Hematopoietic multipotent progenitor cell (in vitro differentiated cells): ENCODE measurements at places on chromosomes 5 and 9.

- DNase-seq: no peak
Measured at GRCh38 chr5:116514421-116514970, 60.1 kb downstream of the SEMA6A start.

GRCh38 chr5:135053278-135053677 lies 19.2 kb upstream of the PITX1 start:
- peak; percentile 52 for DNase-seq

DNA sequence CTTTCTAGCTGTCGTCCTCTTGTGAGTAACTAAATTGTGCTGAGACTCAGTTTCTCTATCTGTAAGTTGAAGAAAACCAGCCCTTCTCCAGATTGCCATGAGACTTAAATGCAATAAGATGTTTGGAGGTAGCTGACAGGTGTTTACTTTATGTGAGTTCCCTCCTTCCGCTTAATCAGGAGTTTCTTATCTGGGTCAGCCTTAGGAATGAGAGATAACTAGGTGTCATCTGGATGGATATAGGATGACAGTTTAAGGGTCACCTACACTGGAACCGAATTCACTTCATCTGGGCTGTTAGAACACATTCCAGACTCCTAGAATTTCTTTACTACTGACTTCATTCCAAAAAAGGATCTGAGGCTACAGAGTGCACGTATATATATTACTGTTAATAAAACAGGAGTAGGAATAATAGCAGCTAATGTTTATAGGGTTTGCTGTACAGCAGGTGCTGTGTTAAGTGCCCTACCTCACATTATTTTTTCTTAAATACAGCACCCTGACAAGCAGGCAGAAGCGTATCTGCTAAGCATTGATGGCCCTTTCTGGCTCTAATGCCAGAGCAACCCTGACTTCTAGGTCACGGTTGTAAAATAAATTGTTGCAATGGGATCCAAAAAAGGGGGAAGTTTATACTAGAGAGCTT lies 30.0 kb upstream of the CPEB4 start:
- DNase-seq: no peak

GRCh38 chr9:105329719-105330062 lies 85.2 kb downstream of the SLC44A1 start:
- no peak for DNase-seq

DNA sequence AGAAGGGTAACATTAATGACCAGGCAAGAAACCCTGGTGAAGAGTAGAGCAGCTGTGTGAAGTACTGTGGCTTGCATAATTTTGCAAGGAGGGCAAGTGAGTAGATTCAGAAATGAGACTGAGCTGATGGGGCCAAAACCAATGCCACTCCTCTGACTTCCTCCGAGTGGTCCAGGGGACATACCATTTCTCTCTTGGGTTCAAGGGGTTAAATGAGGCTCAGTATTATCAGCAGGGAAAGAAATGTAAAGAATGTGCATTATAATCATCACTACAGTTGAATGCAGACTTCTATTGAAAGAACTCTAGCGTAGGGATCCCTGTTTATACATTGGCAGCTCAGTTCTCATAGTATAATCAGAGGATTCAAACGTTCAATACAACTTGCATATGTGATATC lies 9.9 kb downstream of the POLR3G start:
- DNase-seq: no peak

DNA sequence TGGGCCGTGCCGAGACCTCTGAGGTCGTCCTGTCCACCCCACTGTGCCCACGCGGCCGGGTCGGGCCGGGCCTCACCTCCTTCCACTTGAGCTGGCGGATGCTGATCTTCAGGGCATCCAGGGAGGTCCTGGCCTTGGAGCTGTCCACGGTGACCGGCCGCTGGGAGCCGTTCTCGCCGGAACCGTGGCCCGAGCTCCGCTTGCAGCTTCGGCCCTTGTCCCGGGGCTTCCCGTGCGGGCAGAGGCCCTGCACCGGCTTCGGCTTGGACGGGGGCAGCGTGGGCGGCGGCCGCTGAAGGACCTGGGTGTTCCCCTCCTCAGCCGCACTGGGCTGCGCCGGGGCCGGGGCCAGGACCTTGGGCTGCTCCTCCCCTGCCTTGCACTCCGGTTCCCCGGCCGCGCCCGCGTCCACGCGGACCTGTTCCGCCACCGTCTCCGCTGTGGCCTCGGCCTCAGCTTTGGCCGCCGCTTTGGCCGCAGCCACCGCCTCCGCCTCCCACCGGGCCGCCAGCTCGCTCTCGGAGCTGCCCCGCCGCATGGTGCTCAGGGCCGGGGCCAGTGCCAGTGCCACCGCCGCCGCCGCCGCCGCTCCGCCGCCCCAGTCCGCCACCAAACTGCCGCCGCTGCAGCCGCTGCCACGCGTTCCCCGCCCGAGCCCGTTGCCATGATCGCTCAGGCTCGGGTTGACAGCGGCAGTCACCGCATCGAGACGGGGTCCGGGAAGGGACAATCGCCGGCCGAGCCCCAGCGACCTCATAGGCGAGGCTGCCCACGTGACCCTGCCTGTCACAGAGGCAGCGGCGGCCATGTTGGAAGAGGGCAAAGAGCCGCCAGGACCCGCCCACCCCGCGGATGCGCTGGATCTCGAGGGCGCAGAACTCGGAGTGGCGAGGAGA lies at the start of gene TTLL11:
TSS of gene TTLL11 (minus strand) at position 698 of the 896 bp plus-strand sequence. CDS start at position 538, 160 bp downstream.
- peak; percentile 96 for DNase-seq

GRCh38 chr5:137666901-137667300 lies 69.0 kb downstream of the KLHL3 start:
- DNase-seq: no peak

DNA sequence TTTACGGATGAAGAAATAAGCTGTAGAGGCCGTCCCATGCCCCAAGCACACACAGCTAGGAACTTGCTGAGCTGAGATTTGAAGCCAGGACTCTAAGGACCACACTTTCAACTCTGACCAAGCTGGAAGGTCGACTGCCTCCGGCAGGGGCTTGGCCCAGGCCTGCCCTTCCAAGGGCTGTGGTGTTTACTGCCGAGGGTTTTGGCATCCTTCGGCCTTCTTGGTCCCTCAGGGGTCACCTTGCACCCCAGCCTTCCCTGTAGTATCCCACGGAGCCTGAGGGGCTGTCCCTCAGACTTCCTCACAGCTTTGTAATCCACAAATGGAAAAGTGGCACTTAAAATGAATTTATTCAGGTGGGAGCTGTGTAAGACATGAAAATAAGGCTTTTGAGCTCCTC lies 83.7 kb upstream of the SPRY4 start:
- DNase-seq: no peak

DNA sequence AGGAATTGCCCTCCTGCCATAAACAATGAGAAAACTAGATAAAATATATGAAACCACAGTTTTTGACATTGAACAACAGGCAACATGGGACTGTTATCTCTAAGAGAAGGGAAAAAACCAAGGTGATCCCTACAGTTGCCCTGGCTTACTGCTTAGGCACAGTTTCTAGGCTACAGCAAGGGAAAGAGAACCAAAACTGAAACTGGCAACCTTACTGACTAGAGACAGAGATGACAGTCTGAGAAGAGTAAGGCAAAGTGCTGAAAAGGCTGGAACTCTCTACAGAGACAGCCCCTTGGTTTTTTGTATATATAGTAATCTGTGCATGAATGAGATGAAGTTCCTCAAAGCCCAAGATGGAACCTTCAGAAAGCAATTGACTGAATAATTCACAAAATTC lies 36.2 kb upstream of the REEP2 start:
- DNase-seq: no peak

DNA sequence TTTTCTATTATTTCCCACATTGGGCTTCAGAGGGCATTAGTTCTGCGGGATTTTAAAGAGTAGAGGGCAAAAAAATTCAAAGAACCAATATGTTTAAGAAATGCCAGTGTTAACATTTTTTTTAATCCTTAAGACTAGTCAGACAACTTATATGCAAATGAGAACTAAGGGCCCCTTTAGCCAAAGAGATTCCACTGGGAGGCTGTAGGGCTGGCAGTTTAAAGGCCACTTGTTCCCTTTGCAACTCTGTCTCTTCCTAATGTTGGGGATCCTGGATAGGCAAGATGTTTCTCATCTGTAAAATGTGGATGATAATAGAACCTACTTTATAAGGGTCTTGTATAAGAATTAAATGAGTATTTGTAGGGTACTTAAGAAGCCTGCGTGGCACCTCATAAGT lies 1395.9 kb downstream of the PTPRD start:
- DNase-seq: no peak

GRCh38 chr5:180602481-180603075 lies 11.3 kb upstream of the SCGB3A1 start:
- DNase-seq: no peak

GRCh38 chr5:168288349-168289245 lies 2.8 kb upstream of the WWC1 start:
- DNase-seq: no peak

DNA sequence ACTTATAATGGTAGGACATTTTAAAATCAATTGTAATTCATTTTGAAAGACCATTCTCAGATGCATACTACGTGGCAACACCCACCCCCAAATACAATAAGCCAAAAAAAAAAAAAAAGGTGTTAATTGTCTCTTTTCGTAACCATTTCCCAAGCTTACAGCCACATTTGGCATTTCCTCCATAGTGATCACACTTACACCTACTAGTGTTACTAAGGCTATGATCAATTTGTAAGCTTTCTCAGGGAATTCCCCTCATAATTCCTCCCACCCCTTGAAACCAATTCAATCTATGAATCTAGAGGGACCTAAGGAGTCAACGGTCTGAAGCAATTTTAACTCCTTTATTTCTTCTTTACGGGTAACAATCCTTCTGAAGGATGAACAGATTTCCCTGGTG lies 40.1 kb downstream of the NR2F1 start:
- no peak for DNase-seq

DNA sequence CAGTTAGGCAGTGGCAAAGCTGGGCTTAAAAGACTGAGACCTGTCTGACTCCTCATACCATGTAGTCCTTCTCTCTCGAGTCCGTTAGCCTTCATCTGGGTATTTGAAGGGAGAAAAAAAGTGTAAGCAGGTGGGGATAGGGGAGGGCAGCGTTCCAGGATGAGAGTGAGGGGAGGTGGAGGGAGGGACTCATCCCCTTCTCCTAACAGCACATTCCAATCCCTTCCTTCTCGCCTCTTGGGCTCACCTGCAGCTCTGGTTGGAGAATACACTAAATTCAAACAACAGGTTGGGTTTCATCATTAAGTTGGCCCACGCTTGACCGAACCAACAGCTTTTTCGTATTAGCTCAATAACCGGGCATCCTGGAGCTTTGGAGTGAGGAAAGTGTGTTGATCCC lies 3.6 kb downstream of the NEURL1B start:
- DNase-seq: no peak

DNA sequence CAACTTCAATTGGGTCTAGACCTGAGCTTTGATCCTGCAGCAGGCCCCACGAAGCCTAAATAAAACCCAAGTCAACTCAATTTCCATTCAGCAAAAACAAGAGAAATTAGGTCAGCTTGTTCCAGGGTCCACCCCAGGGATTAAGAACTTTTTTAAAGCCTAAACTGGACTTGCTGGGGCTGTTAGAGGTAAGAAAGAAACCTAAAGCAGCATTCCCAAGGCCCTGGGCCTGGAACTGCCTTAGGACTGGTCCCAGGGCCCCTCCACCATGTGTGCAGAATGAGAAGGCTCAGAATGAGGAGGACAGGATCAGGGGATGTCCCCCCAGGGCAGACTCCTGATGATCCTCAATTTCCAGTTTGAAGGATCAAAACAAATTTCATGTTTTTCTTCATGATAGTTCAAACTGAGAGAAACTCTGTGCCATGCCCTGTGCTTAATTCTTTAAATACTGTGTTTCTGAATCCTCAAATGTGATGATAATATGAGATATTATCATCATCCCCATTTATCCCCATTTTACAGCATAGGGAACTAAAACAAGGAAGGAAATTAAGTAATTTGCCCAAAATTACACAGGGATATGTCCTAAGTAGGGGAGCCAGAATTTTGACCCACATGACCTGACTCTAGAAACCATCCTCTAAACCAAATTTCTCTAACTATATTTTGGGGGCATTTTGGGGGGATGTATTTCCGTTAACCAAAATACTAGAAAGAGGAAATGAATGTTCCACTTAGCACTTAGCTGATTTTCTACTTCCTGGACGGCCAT lies 64.5 kb downstream of the DENND1A start:
- no peak for DNase-seq

DNA sequence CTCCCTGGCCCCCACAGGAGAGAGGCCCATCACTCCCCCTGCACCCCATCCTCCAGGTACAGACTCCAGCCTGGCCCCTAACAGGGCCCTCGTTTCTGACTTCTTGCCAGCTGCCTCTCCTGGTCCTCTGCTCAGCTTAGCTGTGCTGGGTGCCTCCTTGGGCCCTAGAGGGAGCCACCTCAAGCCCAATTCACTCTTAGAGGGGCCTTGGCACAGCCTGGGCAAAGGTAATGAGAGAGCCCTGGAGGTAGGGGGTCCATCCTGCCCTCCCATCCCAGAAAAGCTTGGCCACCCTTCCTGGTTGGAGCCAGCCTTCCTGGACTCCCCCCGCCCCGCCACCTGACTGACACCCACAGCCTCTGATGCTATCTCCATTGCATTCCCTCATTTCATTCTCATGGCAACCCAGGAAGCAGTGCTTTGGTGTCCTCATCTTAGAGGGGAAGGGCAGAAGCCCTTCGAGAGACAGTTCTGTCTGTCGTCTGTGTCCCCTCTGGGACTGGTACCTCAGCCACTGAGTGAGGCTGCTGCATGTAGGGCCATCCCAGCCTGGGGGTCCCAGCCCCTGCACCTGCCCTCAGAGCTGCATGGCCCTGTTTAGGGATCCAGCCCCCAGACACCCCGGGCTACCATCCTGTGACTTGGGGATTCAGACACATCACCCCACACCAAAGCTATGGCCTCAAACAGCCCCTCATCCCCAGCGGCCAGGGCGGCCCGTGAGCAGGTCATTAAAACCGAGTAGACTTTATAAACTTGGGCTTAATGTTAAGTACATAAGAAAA lies 95.5 kb downstream of the BARX1 start:
- DNase-seq: no peak

- no peak for DNase-seq
Measured at GRCh38 chr5:170296935-170297588, 515 bp downstream of the LCP2 start.

GRCh38 chr9:113687680-113688371 lies 188.3 kb upstream of the ZNF618 start:
- DNase-seq: no peak

- no peak for DNase-seq
Measured at GRCh38 chr9:72396247-72397091, 31.5 kb upstream of the ZFAND5 start.

DNA sequence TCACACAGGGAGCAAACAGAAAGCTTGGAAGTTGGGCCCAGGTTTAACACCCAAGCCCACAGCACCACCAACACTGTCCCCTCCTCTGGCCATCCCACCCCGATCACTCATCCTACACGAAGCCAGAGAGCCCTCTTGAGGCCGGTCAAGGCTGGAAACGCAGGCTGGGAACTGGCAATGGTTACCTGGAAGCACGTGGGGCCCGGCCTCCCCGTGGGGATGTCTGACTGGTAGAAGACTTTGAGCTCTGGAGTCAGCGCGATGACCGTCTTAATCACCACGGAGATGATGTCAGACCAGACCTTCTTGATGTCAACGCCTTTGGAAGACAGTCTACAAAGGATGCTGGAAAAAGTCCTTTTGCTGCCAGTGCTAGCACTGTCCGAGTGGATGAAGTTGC lies 104.1 kb downstream of the TTLL11 start:
- DNase-seq: no peak

- no peak for DNase-seq
Measured at GRCh38 chr9:95857124-95857523, 18.4 kb upstream of the ERCC6L2 start.

GRCh38 chr9:116243708-116244107 lies 90.1 kb downstream of the PAPPA start:
- DNase-seq: no peak

- DNase-seq: no peak
Measured at GRCh38 chr9:87080512-87081264, 133.4 kb upstream of the GAS1 start.
